Sigmoid colon (tissue), 7 donors: ENCODE measurements at places on chromosomes 3 and 15.

DNA sequence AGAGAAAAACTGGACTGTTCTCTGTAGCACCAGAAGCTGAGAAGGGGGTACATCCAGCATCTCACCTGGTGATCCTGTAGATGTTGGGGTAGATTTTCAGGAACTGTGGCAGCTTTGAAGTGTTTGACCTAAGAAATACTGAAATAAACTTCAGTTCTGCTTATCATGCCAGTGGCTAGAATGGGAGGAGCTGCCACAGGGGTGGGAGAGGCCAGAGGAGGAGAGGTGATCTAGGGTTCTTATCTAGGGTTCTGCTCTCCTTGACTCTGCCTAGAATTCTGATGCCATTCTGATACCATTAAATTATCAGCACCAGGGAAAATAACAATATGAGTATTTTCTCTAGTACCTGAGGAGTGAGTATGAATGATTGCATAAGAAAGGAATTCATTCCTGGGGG lies 10.2 kb upstream of the CPOX start:
- no peaks in the 10 kb centered on the region for H3K27me3 ChIP-seq
- no peaks in the 10 kb centered on the region for H3K4me1 ChIP-seq
- no peaks in the 10 kb centered on the region for H3K36me3 ChIP-seq
- no peak for DNase-seq
- H3K4me3 ChIP-seq = no peak overlapping the region

DNA sequence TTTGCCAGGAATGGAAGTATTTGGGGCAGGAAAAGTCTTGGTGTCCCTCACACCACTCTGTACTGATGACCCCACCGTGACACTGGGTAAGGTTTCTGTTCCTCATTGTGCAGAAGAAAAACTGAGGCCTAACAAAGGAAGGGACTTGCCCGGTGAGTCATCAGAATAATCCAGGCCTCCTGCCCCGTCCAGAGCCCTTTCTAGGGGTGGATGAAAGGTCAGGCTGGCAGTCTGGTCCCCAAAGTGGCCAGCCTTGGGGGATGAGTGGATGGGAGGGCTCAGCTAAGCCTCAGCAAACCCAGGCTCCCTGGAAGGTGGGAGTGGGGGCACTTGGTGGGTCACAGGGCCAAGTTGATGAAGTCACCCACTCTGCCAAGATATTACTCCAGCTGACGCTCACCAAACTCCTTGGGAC lies 2.3 kb upstream of the DNAH1 start:
- H3K4me1 ChIP-seq = no peaks in the 10 kb centered on the region
- no peak for DNase-seq
- no peaks in the 10 kb centered on the region for H3K27me3 ChIP-seq
- H3K4me3 ChIP-seq = no peak overlapping the region
- H3K36me3 ChIP-seq = no peaks in the 10 kb centered on the region

DNA sequence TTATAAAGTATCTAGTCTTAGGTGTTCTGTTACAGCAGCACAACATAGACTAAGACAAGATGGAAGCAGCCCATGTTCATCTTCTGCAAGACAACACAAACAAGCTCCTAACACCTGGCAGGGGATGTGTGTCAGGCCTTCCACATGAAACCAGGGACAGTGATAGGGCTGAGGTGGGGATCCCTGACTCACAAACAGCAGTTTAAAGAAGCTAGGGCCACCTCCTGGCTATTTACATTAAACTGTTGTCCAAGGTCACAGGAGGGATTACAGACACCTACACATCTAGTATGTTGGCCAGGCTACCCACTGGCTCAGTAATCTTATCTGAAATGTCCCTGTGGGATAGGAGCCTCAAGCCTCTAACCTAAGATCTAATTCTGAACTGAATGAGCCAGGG lies 211.3 kb downstream of the MINAR1 start:
- no peak overlapping the region for H3K27ac ChIP-seq
- H3K4me1 ChIP-seq = no peaks in the 10 kb centered on the region
- no peaks in the 10 kb centered on the region for H3K36me3 ChIP-seq

DNA sequence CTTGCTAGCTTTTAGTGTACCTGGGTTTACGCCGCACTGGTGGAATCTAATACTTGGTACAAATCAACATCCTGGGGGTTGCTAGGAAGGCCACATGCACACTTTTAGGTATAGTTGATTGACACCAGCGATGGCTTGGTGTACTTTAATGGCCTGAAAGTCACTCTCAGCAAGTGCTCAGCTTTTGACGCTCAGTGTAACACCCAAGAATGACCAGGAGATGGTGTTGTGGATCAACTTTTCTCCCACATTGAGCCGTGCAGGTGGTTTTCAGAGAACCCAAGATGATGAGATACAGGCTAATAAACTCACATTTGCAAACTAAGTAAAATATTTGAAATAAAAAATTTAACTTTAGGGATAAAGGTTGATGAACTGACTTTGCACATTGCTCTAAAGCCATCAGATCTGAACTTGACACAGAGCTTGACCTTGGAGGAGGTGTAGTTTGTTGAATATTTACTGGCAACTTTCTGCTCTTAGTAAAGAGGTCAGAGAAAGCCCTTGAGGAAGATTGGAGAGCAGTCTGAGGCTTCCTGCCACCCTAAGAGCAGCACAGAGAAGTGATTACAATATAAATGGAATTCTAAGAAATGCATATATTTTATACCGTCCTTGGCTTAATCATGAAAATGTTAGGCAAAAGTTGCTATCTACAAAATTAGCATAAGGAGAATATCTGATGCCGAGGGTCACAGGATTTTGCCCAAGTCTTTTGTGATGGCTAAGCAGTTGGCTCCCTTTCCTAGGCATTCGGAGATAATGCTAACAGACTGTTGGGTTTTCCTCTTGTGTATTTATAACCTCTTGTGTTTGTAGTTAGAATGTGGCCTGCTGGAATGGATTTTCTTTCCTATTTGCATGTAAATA lies 143.4 kb upstream of the RASGRP1 start:
- peaks cover 9% of the 10 kb centered on the region for H3K4me1 ChIP-seq
- H3K36me3 ChIP-seq = no peaks in the 10 kb centered on the region
- H3K27ac ChIP-seq = peak overlapping the region; percentile 35
- no peak for DNase-seq
- no peak overlapping the region for H3K4me3 ChIP-seq

- H3K4me3 ChIP-seq = no peak overlapping the region
- DNase-seq = no peak
- H3K36me3 ChIP-seq = no peaks in the 10 kb centered on the region
- no peak overlapping the region for H3K27ac ChIP-seq
- no peaks in the 10 kb centered on the region for H3K4me1 ChIP-seq
Measured at GRCh38 chr15:26551473-26551872, 221.4 kb downstream of the GABRB3 start.

DNA sequence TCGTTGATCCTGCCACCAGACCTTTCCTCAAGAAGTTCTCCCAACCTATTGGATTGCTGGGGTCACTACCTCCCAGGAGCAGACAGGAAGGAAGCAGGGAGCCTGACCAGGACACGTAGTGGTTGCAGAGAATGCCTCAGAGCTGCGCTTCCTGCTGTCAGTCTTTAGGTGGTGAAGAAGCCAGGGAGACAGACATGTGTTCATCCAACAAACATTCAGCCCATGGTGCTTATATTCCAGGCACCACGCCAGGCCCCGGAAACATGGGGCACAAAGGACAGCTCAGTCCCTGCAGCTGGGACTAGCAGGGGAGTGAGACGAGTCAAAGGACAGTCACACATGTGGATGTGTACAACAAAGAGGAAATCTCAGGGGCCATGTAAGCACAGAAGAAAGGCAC lies 26.0 kb upstream of the CORO2B start:
- peaks cover 15% of the 10 kb centered on the region for H3K27me3 ChIP-seq
- no peak overlapping the region for H3K27ac ChIP-seq
- no peak for DNase-seq
- H3K4me3 ChIP-seq = no peak overlapping the region
- no peaks in the 10 kb centered on the region for H3K4me1 ChIP-seq

DNA sequence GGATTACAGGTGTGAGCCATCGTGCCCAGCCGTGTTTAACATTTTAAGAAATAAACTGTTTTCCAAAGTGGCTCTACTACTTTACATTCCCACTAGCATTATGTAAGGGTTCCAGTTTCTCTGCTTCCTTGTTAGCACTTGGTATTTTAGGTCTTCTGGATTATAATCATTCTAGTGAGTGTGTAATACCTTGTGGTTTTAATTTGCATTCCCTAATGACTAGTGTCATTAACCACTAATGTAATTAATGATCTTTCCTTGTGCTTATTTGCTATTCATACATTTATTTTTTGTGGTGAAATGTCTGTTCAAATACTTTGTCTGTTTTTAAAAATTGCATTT lies 30.7 kb downstream of the ARIH2 start:
- H3K36me3 ChIP-seq = peaks cover 11% of the 10 kb centered on the region
- H3K27ac ChIP-seq = no peak overlapping the region
- H3K4me1 ChIP-seq = no peaks in the 10 kb centered on the region

- no peak for DNase-seq
- H3K27me3 ChIP-seq = no peaks in the 10 kb centered on the region
- no peaks in the 10 kb centered on the region for H3K36me3 ChIP-seq
- H3K27ac ChIP-seq = no peak overlapping the region
- no peaks in the 10 kb centered on the region for H3K4me1 ChIP-seq
Measured at GRCh38 chr3:88984832-88985231, 122.6 kb upstream of the EPHA3 start.

DNA sequence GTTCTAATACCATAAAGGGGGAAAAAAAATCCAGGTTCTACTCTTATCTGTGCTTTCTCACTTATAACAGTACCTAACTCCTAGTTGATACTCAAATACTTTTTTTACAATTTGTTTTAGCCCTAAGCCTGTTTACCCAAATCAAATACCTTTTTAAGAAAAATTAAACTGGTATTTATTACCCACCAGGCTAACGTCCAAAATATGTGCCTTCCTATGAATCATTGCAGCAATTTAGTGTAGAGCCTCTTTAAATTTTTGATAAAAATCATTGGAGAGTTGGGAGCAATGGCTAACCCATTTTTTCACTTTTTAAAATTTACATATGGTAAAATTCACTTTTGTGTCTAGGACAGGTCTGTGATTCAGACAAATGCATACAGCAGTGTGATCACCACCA lies 27.9 kb downstream of the FILIP1L start:
- H3K4me3 ChIP-seq = no peak overlapping the region
- no peak overlapping the region for H3K27ac ChIP-seq
- DNase-seq = no peak
- no peaks in the 10 kb centered on the region for H3K27me3 ChIP-seq
- peaks cover 34% of the 10 kb centered on the region for H3K4me1 ChIP-seq

GRCh38 chr15:73724212-73724611 lies 28.9 kb downstream of the INSYN1 start:
- no peaks in the 10 kb centered on the region for H3K36me3 ChIP-seq
- no peaks in the 10 kb centered on the region for H3K4me1 ChIP-seq
- H3K27me3 ChIP-seq = no peaks in the 10 kb centered on the region

GRCh38 chr3:57779666-57780065 lies 23.6 kb downstream of the SLMAP start:
- no peaks in the 10 kb centered on the region for H3K27me3 ChIP-seq
- H3K4me1 ChIP-seq = peaks cover 16% of the 10 kb centered on the region
- DNase-seq = no peak
- no peaks in the 10 kb centered on the region for H3K36me3 ChIP-seq
- no peak overlapping the region for H3K27ac ChIP-seq

GRCh38 chr3:157807280-157807679 lies 298.9 kb downstream of the SHOX2 start:
- no peak overlapping the region for H3K4me3 ChIP-seq
- no peak overlapping the region for H3K27ac ChIP-seq
- DNase-seq = no peak
- no peaks in the 10 kb centered on the region for H3K4me1 ChIP-seq
- H3K36me3 ChIP-seq = no peaks in the 10 kb centered on the region

GRCh38 chr3:85821130-85821756 lies 862.5 kb downstream of the CADM2 start:
- H3K36me3 ChIP-seq = no peaks in the 10 kb centered on the region
- no peaks in the 10 kb centered on the region for H3K4me1 ChIP-seq
- no peak overlapping the region for H3K4me3 ChIP-seq
- no peaks in the 10 kb centered on the region for H3K27me3 ChIP-seq

- no peak overlapping the region for H3K27ac ChIP-seq
- no peak for DNase-seq
- no peaks in the 10 kb centered on the region for H3K4me1 ChIP-seq
- no peaks in the 10 kb centered on the region for H3K27me3 ChIP-seq
- no peak overlapping the region for H3K4me3 ChIP-seq
Measured at GRCh38 chr3:133047980-133048379, 9.8 kb downstream of the TMEM108 start.

DNA sequence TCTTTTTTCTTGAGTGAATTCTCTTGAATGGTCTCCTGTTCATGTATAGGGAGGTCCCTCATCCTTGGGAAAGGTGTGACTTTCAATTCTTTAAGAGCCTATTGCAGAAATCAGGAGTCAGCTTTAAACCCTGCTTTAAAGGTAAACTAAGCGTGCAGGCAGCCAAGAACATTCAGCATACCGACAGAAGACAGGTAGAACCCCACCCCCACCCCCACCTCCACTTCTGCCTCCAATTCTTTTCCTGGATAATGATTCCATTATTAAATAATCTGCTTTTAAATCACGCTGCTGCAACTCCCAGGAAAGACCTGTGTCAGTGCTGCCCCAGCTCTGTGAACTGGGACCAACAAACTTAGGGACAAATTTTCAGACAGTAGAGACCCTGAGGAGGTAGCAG lies 49.3 kb upstream of the SKOR1 start:
- no peaks in the 10 kb centered on the region for H3K27me3 ChIP-seq
- H3K4me3 ChIP-seq = no peak overlapping the region
- no peaks in the 10 kb centered on the region for H3K4me1 ChIP-seq
- H3K36me3 ChIP-seq = no peaks in the 10 kb centered on the region
- no peak for DNase-seq

- no peaks in the 10 kb centered on the region for H3K36me3 ChIP-seq
- no peaks in the 10 kb centered on the region for H3K4me1 ChIP-seq
- H3K4me3 ChIP-seq = no peak overlapping the region
- DNase-seq = no peak
Measured at GRCh38 chr3:168870892-168871291, 775.2 kb upstream of the GOLIM4 start.

DNA sequence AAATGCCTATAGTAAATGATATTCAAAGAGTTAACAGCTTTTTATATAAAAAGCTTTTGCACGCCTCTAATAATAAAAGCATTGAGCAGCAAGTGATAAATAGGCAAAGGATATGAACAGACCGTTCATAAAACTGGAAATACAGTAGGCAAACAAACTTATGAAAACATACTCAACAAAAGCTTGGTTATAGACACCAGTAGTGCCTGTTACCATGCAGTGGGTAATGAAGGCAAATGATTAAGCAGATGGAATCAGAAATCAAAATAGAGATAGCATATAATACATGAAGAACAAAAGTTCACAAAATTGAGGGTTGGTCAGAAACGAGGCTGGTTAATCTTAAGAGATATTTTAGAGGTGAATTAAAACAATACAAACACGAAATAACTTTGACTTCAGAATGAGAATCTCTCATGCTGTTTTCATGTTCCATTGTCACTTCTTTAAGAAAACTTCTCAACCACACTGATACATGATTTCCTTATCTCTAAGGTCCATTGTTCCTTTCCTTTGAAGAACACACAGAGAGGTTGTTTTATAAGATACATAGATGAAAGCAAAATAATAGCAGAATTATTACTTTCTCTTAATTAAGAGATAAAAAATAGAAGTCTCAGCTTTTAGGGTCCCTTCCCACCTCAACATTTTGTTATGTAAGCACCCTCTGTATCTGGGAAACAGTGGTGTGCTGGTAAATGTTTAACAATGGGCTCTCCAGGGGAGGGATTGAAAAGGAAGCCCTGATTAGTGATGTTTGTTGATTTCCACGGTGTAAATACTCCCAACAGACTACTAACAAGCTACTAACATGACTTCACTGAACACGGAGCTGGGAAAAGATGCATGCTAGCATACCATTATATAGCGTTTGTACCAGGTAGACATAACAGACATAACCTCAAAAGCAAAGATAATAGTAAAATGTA lies 12.6 kb downstream of the RASGRP1 start:
- no peaks in the 10 kb centered on the region for H3K27me3 ChIP-seq
- no peak overlapping the region for H3K4me3 ChIP-seq
- DNase-seq = no peak
- no peaks in the 10 kb centered on the region for H3K4me1 ChIP-seq
- no peak overlapping the region for H3K27ac ChIP-seq
